ENCODE measurements at places on chromosomes 7 and 10. TPM values are rescaled to one million over a fixed set of nuclear protein-coding genes. Genes with fewer than 3 reads are reported as not detected.

Gene CLEC5A
- total RNA-seq, result not detected

Gene METTL2B
- total RNA-seq, result 23.2 TPM

Gene TAS2R5
- total RNA-seq, result 1.2 TPM

Gene SFTPA1
- total RNA-seq, result not detected

Gene HOXA10
- 68.9 TPM for total RNA-seq

Gene SRRM3
- total RNA-seq, result 0.82 TPM

Gene XPNPEP1
- 108 TPM for total RNA-seq

Measured in transverse colon (tissue), 4 donors.